ENCODE measurements at places on chromosomes 16 and 17.

GRCh38 chr17:975371-975915, 4.1 kb downstream of the NXN start:
- DNase-seq, result no peak

DNA sequence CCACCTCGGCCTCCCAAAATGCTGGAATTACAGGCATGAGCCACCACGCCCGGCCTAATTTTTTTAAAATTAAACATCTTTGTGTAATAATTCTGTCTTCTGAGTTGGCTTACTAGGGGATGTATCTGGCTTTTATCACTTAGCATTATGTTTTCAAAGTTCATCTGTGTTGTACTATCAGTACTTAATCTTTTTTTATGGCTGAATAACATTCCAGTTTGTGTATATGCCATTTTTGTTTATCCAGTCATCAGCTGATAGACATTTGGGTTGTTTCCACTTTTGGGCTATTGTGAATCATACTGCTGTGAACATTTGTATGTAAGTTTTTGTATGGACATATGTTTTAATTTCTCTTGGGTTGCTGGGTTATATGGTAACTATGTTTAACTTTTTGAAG, 69.0 kb downstream of the CHD9 start:
- no peak for DNase-seq

GRCh38 chr17:1532836-1533602, 16.6 kb upstream of the INPP5K start:
- peak; percentile 54 for DNase-seq

DNA sequence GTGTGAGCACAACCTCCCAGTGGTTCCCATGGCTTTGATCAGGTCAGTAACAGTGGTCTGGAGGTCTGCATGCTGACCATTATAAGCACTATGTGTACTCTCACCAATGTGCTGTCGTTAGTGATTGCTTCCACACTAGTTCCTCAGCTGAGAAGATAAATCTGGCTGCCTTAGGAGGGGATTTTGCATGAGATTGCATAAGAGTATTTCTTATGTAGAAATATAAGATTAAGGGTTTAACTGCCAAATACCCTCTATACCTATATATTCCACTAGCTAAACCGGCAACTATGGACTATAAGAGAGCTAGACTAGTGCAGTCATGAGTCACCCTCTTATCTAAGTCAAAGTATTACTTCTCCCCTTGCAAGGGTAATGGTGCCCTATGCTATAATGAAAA, 580.2 kb downstream of the CDH11 start:
- no peak for DNase-seq

GRCh38 chr16:51401673-51402072, 250.6 kb upstream of the SALL1 start:
- no peak for DNase-seq

- no peak for DNase-seq
Observed at GRCh38 chr17:16492613-16493530, 879 bp upstream of the LRRC75A start.

DNA sequence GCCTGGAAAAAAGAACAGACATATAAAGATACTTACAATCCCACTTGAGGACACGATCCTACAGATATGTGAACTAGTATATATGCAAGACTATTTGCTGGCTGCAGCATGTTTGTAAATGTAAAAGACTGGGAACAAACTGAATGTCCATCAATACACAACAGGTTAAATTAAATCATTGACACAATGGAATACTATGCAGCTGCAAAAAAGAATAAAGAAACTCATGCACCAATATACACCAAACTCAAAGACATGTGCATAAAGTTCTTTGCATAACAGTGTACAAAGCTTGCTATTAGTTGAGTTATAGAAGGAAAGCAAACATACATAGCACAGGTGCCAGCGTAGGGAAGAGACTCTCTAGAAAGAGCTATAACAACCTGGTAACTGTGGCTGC, 61.9 kb upstream of the SREBF1 start:
- no peak for DNase-seq

DNA sequence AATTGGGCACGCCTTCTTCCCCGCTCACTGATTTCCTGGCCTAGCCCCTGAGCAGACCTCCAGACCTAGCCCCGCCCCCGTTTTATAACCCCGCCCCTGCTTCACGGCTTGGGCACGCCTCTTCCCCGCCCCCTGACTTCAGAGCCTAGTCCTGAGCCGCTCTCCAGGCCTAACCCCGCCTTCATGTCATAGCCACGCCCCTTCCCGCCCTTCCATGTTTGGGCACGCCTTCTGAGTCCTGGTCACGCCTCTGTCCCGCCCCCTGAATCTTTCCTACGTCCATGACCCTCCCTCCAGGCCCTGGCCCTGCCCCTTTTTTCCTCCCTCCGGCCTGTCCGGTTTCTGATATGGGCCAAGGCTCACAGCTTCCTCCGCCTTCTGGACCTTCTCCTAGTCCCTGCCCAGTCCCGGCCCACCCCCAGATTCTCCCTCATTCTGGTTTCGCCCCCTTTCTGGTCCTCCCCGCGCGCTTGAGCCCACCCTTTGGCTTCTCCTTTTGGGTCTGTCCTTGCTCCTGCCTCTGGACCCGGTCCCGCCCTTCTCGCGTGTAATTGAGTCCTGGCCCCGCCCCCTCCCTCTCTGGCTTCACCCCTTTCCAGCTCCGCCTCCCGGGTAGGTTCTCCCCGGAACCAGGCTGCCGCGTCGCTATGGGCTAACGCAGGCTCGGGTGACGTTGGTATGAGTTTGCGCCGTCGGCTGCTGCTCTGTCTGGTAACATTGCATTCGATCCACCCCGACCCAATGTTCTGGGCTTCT, 15.1 kb upstream of the EEF2K start:
- peak; percentile 100 for DNase-seq

DNA sequence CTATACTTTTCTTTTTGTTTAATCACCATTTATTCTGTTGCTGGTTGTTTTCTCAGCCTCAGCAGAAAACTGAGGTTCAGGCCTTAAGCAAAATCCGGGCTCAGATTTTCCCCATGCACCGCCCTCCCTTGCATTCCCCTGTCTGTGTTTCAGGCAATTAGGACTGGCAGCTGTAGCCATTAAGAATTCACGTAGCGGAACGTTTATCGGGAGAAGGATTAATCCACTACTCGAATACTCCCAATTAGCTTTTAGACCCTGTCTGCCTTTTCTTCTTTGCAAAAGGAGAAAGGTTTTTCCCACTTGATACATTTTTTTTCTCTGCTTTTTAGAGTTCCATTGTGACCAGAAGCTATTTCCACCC, 173.1 kb downstream of the RPTOR start:
- DNase-seq, result no peak

DNA sequence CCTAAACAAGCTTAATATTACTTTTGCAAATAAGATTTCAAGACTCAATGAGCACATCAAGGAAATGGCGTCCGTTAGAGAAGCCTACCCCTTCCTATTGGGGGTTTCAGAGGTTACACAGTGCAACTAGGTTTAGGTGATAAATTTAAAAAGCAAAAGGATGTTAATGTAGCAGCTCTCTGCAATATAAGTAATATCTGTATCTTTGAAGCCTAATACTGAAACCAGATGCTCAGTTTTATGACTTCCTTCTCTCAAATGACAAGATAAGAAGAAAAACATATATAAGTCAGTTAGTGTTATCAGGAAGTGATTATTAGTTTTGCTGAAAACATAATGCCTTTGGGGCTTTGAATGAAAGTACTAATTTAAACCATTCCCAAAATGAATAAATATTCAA, 54.3 kb upstream of the MED13 start:
- DNase-seq, result no peak
